Hematopoietic multipotent progenitor cell treated with erythropoietin and hydrocortisone succinate and interleukin-3 and kit ligand, for 17 days (in vitro differentiated cells): ENCODE measurements at places on chromosomes 11 and 22.

DNA sequence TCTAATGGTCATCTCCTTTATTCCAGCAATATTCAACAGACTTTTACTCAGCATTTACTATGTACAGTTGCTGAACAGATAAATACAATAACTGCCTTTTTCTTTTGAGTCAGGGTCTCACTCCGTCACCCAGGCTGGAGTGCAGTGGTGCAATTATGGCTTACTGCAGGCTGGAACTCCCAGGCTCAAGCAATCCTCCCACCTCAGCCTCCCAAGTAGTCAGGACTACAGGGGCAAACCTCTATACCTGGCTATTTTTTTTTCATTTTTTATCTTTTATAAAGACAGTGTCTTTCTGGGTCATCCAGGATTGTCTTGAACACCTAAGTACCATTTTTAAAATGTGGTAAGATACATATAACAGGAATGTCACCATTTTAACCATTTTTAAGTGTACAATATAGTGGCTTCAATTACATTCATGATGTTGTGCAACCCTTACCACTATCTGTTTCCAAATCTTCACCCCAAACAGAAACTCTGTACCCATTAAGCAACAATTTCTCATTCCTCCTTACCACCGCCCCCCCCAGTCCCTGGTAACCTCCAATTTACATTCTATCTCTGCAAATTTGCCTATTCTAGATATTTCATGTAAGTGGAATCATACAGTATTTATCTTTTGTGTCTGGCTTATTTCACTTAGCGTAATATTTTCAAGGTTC lies 67.8 kb downstream of the MIAT start:
- no peak for DNase-seq

DNA sequence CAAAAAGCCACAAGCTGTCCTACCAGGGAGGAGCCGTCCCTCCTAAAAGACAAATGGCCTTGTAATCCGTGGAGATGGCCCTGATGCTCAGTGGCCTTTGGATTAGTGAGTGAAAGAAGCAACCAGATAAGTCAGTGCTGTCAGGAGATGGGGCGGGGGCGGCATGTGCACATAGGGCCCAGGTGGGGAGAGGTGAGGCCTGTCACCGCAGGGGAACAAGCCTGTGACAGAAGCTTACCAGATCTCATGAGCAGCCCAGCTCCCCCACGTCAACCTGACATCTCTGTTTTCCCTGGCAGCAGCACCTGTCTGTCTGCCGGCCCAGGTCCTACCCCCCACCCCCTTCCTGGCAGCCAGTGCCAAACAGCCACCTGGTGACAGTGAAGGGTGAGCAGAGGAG lies 162.6 kb downstream of the BUD13 start:
- DNase-seq = no peak

GRCh38 chr11:128234143-128234542 lies 353.2 kb downstream of the ETS1 start:
- no peak for DNase-seq

DNA sequence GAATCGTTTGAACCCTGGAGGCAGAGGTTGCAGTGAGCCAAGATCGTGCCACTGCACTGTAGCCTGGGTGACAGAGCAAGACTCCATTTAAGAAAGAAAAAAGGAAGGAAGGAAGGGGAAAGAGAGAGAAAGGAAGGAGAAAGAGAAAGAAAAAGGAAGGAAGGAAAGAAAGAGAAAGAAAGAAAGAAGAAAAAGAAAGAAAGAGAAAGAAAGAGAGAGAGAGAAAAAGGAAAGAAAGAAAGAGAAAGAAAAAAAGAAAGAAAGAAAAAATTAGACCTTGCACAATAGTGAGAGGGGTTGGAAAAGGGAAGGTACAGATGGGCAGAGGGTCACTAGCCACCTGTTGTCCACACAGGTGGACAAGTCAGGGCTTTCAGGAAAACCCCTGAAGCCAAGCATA lies 57.6 kb upstream of the RTL6 start:
- no peak for DNase-seq
